ENCODE measurements at places on chromosomes 16 and 17.

- no peak overlapping the region for H3K4me3 ChIP-seq
- H3K36me3 ChIP-seq: no peaks in the 10 kb centered on the region
- DNase-seq: no peak
- peaks cover 18% of the 10 kb centered on the region for H3K4me1 ChIP-seq
These were observed 295.8 kb downstream of the FOXL1 start for GRCh38 chr16:86874141-86874540.

GRCh38 chr17:74307984-74308773, 17.8 kb upstream of the KIF19 start:
- no peak overlapping the region for H3K27ac ChIP-seq
- H3K27me3 ChIP-seq: peaks cover 6% of the 10 kb centered on the region
- H3K36me3 ChIP-seq: no peaks in the 10 kb centered on the region
- H3K4me3 ChIP-seq: no peak overlapping the region

- peaks cover 4% of the 10 kb centered on the region for H3K4me1 ChIP-seq
- H3K27me3 ChIP-seq: no peaks in the 10 kb centered on the region
- no peak for DNase-seq
- no peak overlapping the region for H3K27ac ChIP-seq
These were observed 171.8 kb upstream of the GSE1 start for GRCh38 chr16:85441189-85441889.

GRCh38 chr17:33292981-33293867, at the start of gene ASIC2:
TSS of gene ASIC2 (minus strand) at chr17:33293295.
- peaks cover 66% of the 10 kb centered on the region for H3K27me3 ChIP-seq
- H3K4me3 ChIP-seq: peak within 1 kb of the TSS; percentile 31
- peaks cover 1% of the 10 kb centered on the region for H3K36me3 ChIP-seq
- no peak within 1 kb of the TSS for H3K27ac ChIP-seq

- H3K36me3 ChIP-seq: no peaks in the 10 kb centered on the region
- H3K27me3 ChIP-seq: peaks cover 18% of the 10 kb centered on the region
- no peak overlapping the region for H3K4me3 ChIP-seq
These were observed 8.5 kb downstream of the CCL18 start for GRCh38 chr17:36072431-36073121.

- DNase-seq: peak; percentile 49
- H3K27ac ChIP-seq: no peak overlapping the region
- H3K36me3 ChIP-seq: peaks cover 3% of the 10 kb centered on the region
- H3K4me3 ChIP-seq: no peak overlapping the region
These were observed 5.3 kb downstream of the CA7 start for GRCh38 chr16:66849549-66849948.

DNA sequence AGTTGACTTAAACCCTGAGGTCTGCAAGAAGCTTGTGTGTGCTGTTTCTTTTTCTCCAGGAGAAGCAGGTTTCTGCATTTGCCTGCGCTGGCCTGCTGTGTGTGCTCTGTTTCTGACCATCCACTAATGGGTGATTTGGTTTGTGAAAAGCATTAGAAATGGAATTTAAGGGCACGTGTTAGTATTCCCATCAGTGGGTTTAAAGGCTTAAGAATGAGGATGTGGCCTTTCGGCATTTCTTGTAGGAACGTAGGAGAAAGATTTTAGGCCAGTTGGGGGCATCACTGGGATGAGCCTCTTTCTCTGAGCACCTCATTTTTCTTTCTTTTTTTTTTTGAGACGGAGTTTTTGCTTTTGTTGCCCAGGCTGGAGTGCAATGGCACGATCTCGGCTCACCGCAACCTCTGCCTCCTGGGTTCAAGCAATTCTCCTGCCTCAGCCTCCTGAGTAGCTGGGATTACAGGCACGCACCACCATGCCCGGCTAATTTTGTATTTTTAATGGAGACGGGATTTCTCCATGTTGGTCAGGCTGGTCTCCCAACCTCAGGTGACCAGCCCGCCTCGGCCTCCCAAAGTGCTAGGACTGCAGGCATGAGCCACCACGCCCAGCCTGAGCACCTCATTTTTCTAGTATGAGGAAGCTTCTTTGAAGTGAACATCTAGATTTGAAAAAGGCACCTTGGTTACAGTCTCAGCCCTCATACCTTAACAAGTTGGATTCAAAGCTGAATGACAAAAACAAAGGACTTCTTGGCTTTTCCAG, 110.3 kb downstream of the BANP start:
- DNase-seq: no peak
- peaks cover 35% of the 10 kb centered on the region for H3K4me1 ChIP-seq
- H3K4me3 ChIP-seq: no peak overlapping the region
- no peaks in the 10 kb centered on the region for H3K27me3 ChIP-seq
- H3K27ac ChIP-seq: no peak overlapping the region
- H3K36me3 ChIP-seq: peaks cover 1% of the 10 kb centered on the region

GRCh38 chr16:6081320-6081976, 983.9 kb upstream of the EEF2KMT start:
- no peaks in the 10 kb centered on the region for H3K27me3 ChIP-seq
- DNase-seq: no peak
- H3K36me3 ChIP-seq: no peaks in the 10 kb centered on the region
- H3K4me3 ChIP-seq: no peak overlapping the region
- H3K27ac ChIP-seq: no peak overlapping the region
- no peaks in the 10 kb centered on the region for H3K4me1 ChIP-seq

- H3K36me3 ChIP-seq: peaks cover 5% of the 10 kb centered on the region
- H3K27me3 ChIP-seq: peaks cover 10% of the 10 kb centered on the region
- no peak overlapping the region for H3K4me3 ChIP-seq
- DNase-seq: no peak
- H3K27ac ChIP-seq: no peak overlapping the region
These were observed 16.7 kb upstream of the SLFN11 start for GRCh38 chr17:35390156-35390555.

GRCh38 chr16:58510776-58511628, 4.3 kb upstream of the SETD6 start:
- H3K27me3 ChIP-seq: no peaks in the 10 kb centered on the region
- H3K27ac ChIP-seq: no peak overlapping the region
- H3K4me3 ChIP-seq: no peak overlapping the region
- DNase-seq: peak; percentile 89

GRCh38 chr17:44546671-44547606, 10.3 kb upstream of the FZD2 start:
- DNase-seq: no peak
- H3K4me3 ChIP-seq: peak overlapping the region; percentile 15
- H3K27me3 ChIP-seq: no peaks in the 10 kb centered on the region
- H3K27ac ChIP-seq: peak overlapping the region; percentile 98
- H3K36me3 ChIP-seq: no peaks in the 10 kb centered on the region

- no peak overlapping the region for H3K27ac ChIP-seq
- H3K36me3 ChIP-seq: no peaks in the 10 kb centered on the region
- H3K27me3 ChIP-seq: peaks cover 53% of the 10 kb centered on the region
- no peak overlapping the region for H3K4me3 ChIP-seq
- H3K4me1 ChIP-seq: no peaks in the 10 kb centered on the region
- no peak for DNase-seq
These were observed 2.1 kb upstream of the CD300E start for GRCh38 chr17:74625661-74626060.

All from chondrocyte (in vitro differentiated cells).